Stimulated activated CD8-positive, alpha-beta memory T cell treated with anti-CD3 and anti-CD28 coated beads, Interleukin-7, amount 100 ng/mL, for 1 hour (primary cell): ENCODE measurements at places on chromosomes 4 and X.

GRCh38 chr4:111127841-111128240 lies 505.0 kb upstream of the PITX2 start:
- DNase-seq, result no peak

- DNase-seq, result no peak
These were observed 35.1 kb downstream of the CLDN22 start for GRCh38 chr4:183284965-183285364.

- no peak for DNase-seq
These were observed 296.5 kb upstream of the CLNK start for GRCh38 chr4:10981096-10981495.

DNA sequence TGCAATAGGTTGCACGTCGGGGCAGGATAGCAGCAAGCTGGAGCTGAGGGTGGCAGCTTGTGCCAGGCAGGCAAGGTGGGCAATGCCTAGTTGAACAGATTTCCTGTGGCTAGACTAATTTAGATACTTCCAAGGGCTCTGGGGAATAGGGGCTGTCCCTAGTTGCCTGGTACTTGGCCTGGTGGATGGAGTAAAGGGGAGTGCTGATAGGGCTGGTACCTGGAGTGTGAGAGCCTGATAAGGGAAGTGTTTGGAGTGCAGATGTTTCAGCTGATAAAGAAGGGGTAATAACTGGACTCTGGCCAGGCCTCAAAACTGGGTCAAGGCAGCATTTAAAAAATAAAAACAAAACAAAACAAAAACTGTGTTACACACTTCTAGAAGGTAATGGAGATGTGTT lies 665.5 kb downstream of the CCSER1 start:
- no peak for DNase-seq

DNA sequence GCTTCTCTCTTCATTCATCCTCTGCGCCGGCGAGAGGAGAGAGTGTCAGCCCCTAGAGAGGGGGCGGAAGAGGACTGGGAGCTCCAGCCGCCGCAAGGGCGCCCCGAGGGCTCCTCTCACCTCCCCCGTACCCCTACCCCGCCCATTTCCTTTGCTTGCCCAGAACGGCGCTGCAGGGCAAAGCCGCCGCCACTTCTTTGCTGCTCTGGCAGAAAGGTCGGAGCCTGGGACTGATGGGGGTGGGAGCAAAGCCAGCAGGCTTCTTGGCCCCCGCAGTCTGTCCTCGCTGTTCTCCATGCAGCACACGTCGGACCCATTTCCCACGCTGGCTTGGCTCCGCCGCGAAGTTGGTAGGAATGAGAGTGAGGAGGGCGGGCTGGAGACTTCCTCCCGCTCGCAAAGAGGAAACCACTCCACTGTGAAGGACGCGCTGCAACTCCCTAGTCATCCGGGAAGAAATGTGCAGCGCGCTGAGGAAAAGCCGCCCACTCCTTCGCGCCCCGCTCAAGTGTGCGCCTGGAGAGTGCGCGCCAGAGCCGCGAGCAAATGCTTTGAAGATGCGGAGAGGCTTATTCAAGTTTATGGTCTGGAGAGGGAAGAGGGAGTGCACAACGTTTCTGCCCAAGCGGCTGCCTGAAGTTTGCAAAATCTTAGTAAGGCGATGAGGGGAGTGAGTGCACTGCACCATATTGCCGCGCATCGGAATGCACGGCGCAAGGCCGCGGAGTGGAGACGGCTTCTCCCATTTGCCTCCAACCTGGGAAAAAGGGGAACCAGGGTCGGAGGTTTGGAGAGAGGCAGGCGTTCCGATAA lies 2.8 kb upstream of the PCDH7 start:
- DNase-seq, result no peak

GRCh38 chr4:123599061-123599919 lies 202.7 kb downstream of the SPRY1 start:
- no peak for DNase-seq

- DNase-seq, result no peak
These were observed 684.9 kb upstream of the MAGEB2 start for GRCh38 chrX:29530501-29530900.

DNA sequence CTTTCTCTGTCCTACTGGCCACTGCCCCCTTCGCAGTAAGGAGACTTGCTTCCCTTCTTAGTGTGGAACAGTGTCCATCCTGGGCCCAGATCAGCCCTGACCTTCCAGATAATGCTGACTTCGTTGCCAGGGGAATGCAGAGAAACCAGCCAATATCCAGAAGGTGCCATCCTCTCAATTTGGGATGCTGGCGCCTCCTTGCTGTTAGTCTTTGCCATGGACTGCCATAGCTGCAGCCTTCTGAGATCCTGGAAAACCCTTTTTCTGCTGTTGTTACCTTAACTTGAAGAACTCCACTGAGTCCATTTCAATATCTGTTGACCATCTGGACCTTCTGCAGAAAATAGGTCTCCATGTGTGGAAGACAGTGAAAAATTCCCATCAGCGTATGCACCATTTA lies 21.8 kb downstream of the RAI2 start:
- DNase-seq, result no peak

GRCh38 chr4:89739311-89739988 lies 97.5 kb downstream of the SNCA start:
- DNase-seq, result no peak

DNA sequence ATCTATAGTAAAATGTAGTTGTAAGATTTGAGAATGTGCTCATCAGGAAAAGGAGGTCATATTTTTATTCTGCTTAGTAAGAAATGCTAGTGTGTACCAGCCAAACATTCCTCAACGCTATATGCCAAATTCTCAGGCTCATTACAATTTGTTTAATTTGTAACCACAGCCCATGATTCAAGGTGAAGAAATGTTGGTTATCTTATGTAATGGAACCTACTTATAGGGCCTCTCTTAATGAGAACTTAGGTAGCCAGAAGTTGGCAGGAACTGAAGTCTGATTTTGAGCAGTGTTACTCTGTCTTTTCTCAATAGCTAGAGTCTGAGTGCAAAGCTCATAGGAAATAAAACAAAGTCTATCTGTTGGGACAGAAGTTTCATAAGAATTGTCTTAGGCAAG lies 595.0 kb downstream of the GLUD2 start:
- no peak for DNase-seq

GRCh38 chr4:159204566-159204965 lies 101.7 kb downstream of the RAPGEF2 start:
- no peak for DNase-seq

DNA sequence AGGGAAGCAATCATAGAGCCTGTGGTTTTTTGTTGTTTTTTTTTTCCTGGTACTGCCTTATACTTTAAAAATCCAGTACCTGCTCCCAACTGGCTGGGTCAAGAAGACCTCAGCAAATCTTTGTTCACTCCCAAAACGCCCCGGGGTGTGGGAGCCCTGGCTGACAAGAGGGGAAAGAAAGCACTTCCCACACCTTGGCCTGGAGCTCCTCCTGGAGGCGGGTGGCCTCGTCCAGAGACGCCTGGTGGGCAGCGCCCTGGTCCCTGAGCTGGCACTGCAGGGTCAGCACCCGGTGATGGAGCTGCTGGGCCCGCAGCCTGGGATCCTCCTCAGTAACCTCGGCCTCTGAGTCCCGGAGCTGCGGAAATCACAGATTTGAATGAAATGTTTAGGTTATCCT lies 38.2 kb downstream of the C4orf50 start:
- DNase-seq, result no peak

DNA sequence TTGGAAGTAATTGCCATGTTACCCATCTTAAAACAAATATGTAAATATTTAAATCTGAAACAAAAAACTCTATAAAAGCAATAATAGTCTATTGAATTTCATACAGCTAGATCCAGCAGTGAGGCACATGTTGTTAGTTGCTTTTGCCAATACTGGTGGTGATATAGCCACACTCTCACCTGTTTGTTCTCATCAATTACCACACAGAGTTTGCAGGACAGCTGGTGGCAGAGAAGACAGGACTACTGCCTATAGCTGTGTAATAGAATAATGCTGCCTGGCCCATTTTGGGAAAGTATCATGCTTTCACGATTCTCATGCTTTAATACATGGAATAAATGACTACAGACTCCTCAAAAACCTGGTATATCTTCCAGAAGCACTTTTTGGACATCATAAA lies 3.7 kb upstream of the PRR32 start:
- DNase-seq, result no peak

DNA sequence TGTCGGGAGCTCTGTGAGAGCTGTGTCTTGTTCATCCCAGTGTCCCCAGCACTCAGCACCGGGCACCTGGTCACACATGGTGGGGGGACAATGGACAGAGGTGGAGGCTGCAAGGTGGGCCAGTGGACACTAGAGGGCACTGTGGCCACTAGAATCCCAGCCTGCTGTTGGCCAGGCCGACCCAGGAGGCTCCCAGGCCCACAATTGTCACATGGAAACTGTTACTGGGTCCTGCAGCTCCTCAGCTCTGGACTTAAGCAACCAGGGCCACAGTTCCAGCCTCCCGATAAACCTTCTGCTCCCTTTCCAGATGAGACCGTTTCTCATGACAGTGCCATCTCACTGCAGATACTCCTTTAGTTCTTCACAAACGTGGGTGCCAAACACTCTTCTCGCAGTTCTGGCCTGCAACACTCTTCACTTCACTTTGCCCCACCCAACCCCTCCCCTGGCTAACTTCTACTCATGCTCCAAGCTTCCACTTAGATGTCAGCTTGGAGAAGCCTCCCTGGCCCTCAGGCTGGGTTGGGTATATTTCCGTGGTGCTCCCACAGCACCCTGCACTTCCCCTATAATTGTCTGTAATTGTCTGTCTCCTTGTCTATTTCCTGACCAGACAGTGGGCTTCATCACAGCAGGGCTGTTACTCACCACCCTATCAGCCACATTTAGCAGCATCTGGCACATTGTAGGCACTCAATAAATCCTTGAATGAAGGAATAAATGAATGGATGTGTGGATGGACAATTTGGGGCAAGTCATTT lies 3.5 kb upstream of the IQSEC2 start:
- peak; percentile 18 for DNase-seq

GRCh38 chrX:14564058-14564457 lies 34.7 kb downstream of the GLRA2 start:
- DNase-seq, result no peak

- DNase-seq, result no peak
These were observed 230.8 kb upstream of the TET2 start for GRCh38 chr4:104915864-104916263.

DNA sequence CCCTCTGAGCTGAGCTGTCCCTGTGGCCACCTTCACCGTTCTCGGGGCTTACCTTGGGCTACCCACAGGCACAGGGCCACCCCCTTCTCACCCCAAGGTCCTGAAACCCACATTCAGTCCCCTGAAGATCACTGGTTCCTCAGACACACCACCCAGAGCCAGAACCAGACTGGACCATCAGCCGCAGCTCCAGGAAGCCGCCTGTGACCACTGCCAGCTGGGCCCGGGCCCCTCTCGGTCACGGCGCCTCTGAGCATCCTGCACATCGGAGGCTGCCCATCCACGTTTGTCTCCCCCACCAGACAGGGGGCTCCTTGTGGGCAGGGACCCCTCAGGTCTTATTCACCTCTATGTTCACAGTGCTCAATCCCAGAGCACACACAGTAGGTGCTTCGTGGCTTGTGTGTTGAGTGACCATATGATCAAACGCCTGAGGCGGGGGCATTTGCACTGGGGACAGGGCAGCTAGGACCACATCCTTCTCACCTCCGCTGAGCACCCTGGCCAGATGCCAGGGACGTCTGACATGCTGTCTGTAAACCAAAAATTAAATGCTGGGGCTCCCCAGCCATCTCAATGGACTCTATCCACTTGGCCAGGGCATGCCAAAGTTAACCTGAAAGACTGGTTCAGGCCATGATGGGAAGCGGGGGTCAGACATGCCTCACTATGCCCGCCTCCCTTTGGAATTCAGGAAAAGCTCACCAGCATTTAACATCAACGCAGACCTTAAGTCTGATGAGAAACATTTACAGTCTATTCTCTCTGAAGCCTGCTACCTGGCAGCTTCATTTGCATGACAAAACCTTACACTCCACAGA lies 109.4 kb upstream of the AFAP1 start:
- no peak for DNase-seq

GRCh38 chr4:90357117-90357710 lies 230.0 kb downstream of the CCSER1 start:
- DNase-seq, result no peak

- no peak for DNase-seq
These were observed 65.2 kb upstream of the SLC7A11 start for GRCh38 chr4:138307319-138307718.

GRCh38 chr4:145076469-145076855 lies 21.5 kb downstream of the ANAPC10 start:
- DNase-seq, result no peak

DNA sequence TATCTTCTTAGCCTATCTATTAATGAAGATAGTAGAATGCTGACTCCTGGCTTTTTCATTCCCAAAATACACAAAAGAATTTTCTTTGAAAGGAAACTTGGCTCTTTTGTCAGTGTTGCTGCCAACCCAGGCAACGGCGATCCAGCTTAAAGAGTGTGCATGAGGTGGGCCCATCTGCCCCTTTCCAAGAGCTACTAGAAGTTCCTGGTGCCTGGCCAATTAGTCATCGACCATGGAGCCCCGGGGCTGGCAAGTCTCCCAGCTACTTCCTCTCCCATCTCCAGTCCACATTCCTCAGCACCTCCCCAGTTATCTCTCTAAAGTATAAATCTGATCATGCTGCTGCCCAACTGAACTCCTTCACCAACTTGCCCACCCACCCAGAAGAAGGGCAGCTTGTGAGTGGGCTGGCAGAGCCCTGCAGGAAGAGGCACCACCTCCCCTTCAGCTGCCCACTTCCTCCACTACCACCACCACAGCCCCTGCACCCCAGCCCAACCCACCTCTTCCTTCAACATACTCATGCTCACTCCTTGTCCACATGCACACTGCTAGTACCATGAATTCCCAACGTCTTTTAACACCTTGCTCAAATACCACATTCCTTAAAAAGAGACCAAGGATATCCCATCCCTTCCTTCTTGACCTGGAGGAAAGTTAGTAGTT lies 158.2 kb upstream of the MAP3K15 start:
- DNase-seq, result no peak

DNA sequence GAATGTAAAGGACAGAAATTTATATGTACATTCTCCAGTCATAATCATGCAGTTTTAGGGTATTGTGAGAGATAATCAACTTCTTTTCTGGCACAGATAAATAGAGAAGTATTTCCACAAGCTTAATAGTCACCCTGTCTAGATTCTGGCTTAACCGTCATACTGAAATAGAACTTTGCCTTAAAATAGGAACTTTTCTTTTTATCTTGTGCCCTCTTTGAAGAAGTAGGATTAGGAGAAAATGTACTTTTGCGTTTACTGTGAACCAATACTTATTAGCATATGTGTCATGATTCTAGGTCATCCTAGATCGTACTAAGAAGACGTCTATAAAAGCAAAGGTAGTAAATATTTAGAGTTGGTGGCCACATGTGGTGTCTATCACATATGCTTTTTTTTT lies 95.4 kb downstream of the NFKB1 start:
- DNase-seq, result no peak
